Endodermal cell (in vitro differentiated cells): ENCODE measurements at places on chromosomes 13 and 19. TPM values are rescaled to one million over a fixed set of nuclear protein-coding genes. Genes with fewer than 3 reads are reported as not detected.

PTPRH gene
- not detected in 2 replicates for total RNA-seq

KRTDAP gene
- 1.8 and 3.4 TPM in 2 replicates for total RNA-seq

BRSK1 gene
- 90.8 to 108 TPM (median 91.4 TPM) in 3 replicates for total RNA-seq

HIPK4 gene
- total RNA-seq, result not detected in 2 replicates

ITPKC gene
- 10.1 to 11.3 TPM (median 11.1 TPM) in 3 replicates for total RNA-seq

ZNF529 gene
- total RNA-seq, result 16.6 and 20.4 TPM in 2 replicates

- peaks cover 14% of the 10 kb centered on the region for H3K4me1 ChIP-seq
- H3K27me3 ChIP-seq, result no peaks in the 10 kb centered on the region
- H3K4me3 ChIP-seq, result no peak overlapping the region
- no peak overlapping the region for H3K27ac ChIP-seq
- H3K36me3 ChIP-seq, result no peaks in the 10 kb centered on the region
Measured at GRCh38 chr13:73140801-73141200, 82.0 kb downstream of the KLF5 start.

GRCh38 chr19:10617409-10618121 is 7.8 kb upstream of the SLC44A2 start:
- H3K4me3 ChIP-seq, result no peak overlapping the region
- no peaks in the 10 kb centered on the region for H3K4me1 ChIP-seq
- no peaks in the 10 kb centered on the region for H3K27me3 ChIP-seq
- H3K27ac ChIP-seq, result no peak overlapping the region
- peaks cover 3% of the 10 kb centered on the region for H3K36me3 ChIP-seq

GRCh38 chr19:49539192-49539952 is 11.6 kb downstream of the RCN3 start:
- H3K27me3 ChIP-seq, result peaks cover 6% of the 10 kb centered on the region
- H3K4me1 ChIP-seq, result no peaks in the 10 kb centered on the region
- no peaks in the 10 kb centered on the region for H3K36me3 ChIP-seq
- no peak overlapping the region for H3K4me3 ChIP-seq

DNA sequence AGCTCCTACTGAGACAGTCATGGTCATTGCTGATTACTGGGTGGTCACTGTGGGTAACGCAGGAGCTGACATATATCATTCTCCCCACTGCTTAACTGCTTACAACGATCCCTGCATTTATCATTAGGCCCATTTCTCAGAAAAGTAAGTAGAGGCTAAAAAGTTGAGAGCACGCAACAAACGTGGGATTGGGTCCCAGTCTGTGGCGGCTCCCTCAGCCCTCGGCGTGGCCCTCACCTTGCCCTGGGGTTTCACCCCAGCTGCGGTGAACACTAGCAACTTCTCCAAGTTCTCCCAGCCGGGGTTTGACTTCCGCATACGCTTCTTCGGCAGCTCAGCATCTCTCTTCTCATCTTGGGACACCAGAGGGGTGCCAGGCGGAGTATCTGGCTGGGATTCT is 2.5 kb downstream of the PNKP start:
- peaks cover 39% of the 10 kb centered on the region for H3K36me3 ChIP-seq
- no peak for DNase-seq
- no peak overlapping the region for H3K27ac ChIP-seq
- H3K27me3 ChIP-seq, result no peaks in the 10 kb centered on the region

- peaks cover 38% of the 10 kb centered on the region for H3K27me3 ChIP-seq
- no peak overlapping the region for H3K4me3 ChIP-seq
- peaks cover 7% of the 10 kb centered on the region for H3K4me1 ChIP-seq
- DNase-seq, result no peak
- H3K36me3 ChIP-seq, result no peaks in the 10 kb centered on the region
- no peak overlapping the region for H3K27ac ChIP-seq
Measured at GRCh38 chr19:1509602-1510441, 3.0 kb downstream of the ADAMTSL5 start.

GRCh38 chr13:101331731-101332130 is 84.6 kb downstream of the NALCN start:
- no peak overlapping the region for H3K27ac ChIP-seq
- H3K36me3 ChIP-seq, result no peaks in the 10 kb centered on the region
- no peak for DNase-seq
- H3K4me1 ChIP-seq, result no peaks in the 10 kb centered on the region
- H3K4me3 ChIP-seq, result no peak overlapping the region
